Large intestine (tissue), 12 donors: ENCODE measurements at places on chromosomes 7 and 10. TPM values are rescaled to one million over a fixed set of nuclear protein-coding genes. Genes with fewer than 3 reads are reported as not detected.

The PRPS1L1 gene
- polyA plus RNA-seq, result not detected

The SLC25A13 gene
- 41.0 TPM for polyA plus RNA-seq

DNA sequence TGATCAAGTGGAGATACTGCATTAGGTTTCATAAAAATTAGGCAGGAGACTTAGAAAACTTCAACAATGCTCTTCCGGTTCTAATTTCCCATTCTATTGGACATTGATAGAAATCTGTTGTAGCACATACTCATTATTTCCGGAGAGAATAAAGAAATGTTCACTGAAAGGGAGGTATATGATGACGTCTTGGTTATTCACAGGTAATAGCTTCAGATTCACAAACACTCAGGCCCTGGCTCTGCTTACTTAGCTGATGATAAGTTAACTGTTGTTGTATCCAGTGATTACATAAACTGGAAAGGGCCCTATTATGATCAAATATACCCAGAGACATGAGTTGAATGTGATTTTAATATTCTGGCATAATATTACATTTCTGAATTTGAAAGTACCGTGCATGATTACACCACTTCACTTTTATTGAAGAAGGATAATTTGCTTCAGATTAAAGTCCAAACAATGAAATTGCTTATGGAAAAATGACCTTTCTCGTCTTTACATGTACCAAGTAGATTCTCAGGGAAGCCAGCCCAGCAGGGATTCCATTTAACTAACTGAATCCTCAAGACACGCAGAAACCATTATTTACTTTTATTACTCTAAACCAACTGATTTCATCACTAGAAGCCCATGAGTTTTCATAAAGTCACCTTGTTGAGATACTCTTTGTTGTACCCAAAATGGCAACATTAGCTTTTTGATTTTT is 288.0 kb upstream of the PITRM1 start:
- DNase-seq, result no peak

DNA sequence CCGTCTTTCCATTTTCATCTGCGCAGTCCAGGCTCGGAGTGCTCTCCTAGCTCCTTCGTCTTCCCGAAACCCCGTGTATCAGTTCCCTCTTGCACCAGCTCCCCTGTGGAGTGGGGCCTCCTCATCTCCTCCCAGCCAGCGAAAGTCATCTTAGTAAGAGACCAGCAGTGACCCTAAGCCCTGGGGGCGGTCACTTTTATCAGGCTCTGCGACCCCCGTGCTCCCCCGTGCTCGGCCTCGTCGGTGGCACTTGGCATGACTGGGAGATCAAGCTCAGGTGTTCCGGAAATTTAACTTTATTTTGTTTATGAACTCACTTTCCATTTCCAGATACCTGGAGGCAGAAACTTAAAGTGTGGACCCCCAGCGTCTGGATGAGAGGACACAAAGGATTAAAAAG is 574 bp upstream of the ECHDC3 start:
- DNase-seq, result no peak

DNA sequence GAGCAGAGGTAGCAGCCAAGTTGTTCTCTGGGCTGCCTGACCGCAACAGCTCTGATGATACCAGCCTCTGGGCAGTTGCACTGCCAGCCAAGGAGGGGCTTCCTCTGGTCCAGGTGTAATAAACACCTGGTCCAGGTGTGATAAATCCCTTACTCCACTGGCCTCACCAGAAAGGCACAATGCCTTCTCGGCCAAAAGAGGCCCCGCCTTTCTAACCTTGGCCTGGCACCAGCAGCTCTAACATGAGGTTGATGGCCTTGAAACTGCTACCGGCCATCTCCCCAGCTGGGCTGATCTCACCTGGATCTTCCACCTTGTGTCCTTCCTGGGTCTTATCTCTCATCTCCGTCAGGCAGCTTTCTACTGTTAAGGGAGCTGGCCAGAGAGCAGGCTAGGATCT is 45.5 kb upstream of the PDZD8 start:
- DNase-seq, result no peak
